ENCODE measurements at places on chromosomes 1 and 21. TPM values are rescaled to one million over a fixed set of nuclear protein-coding genes. Genes with fewer than 3 reads are reported as not detected.

DNA sequence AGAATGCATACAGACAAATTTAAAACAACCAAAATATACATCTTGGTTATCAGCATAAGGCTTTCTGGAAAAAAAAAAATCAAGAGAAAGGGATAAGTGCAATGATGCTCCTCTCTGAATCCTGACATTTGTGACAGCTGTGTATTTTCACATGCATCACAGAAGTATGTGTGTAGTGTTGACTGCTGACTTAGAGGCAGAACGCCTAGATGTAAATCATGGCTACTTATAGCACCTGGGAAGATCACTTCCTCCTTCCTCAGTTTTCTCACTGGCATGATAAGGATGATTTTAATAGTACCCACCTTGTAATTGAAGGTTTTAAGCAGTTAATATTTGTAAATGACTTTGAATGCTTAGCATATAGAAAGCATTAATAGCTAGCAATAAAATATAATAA is 112.5 kb downstream of the MRPL39 start:
- DNase-seq = no peak

- no peak for DNase-seq
Measured at GRCh38 chr1:208006258-208006920, 95.5 kb upstream of the CD34 start.

GRCh38 chr1:16073490-16074119 is at the start of gene FAM131C:
TSS of gene FAM131C (minus strand) at chr1:16073651. CDS start at chr1:16073442, 209 bp downstream.
- DNase-seq = no peak

Gene NTMT2
- not detected for total RNA-seq

Gene IARS2
- 64.9 TPM for total RNA-seq

Measured in chondrocyte (in vitro differentiated cells).